Lung microvascular endothelial cell (primary cell): ENCODE measurements at places on chromosomes 5 and 9. TPM values are rescaled to one million over a fixed set of nuclear protein-coding genes. Genes with fewer than 3 reads are reported as not detected.

Gene MXD3
- total RNA-seq = 8.1 and 10.5 TPM in 2 replicates

Gene CDH9
- not detected in 2 replicates for total RNA-seq

Gene GARIN3
- not detected in 2 replicates for total RNA-seq

Gene GRIN3A
- not detected in 2 replicates for total RNA-seq
